ENCODE measurements at places on chromosomes 3 and 15.

DNA sequence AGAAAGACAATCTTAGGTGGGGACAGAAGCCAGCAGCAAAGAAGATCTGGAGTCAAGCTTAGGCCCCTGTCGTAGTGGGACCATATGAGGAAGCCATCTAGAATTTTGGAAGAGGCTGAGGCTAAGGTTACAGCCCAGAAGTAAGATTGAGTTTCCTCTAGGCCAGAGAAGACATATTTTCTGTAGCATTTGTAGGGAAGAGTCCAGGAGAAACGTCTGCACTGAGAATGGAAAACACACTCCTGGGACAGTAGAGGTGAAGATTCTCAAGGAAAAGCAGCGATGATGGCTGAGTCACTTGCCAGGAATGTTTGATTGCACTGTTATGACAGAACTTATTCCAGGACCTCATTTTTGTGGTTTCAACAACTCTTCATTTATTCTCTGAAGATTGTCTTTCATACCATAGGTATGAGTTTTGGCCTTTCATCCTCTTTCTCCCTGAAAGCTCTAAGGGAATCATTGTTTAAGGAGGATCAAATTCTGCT, 107.2 kb downstream of the GTPBP8 start:
- DNase-seq: no peak

DNA sequence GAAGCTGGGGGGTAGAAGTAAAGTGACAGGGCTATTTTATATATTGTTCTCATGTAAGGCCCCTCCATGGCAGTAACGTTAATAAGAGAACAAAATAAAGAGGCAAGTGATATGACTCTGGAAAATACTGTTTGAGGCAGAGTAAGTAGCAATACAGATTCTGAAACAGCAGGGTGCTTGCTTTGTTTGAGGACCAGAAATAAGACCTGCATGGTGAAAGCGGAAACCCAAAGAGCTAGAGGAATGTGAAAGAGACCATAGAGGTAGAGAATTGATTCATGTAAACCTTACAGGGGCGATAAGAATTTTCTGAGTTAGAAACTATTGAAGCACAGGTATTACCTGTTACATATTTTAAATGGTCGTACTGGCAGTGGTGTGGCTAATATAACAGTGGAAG, 1517.1 kb downstream of the SI start:
- DNase-seq: no peak

GRCh38 chr3:69385123-69385722, 665 bp downstream of the FRMD4B start:
- DNase-seq: no peak

- DNase-seq: no peak
These were observed 78.0 kb downstream of the MBNL1 start for GRCh38 chr3:152346740-152347139.

- DNase-seq: no peak
These were observed 1041.4 kb downstream of the NTRK3 start for GRCh38 chr15:87215100-87215499.

DNA sequence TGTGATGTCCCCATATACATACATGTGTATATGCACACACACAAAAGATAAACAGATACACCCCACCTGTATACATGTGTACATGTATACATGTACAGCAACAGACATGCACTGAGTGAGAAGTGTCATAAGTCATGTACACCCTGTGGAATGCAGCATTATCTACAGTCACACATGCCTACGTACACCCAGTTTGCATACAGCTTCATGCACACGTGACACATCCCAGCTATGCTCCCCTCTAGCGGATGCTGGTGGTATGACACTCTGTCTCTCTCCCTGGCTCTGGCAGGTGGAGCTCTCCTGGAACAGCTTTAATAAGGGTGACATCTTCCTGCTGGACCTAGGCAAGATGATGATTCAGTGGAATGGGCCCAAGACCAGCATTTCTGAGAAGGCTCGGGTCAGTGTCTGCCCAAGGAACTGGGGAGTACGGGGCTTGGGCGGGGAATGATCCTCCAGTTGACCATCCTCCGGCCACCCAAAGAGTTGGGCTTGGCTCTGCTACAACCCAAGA, 6.3 kb downstream of the VILL start:
- peak; percentile 82 for DNase-seq

GRCh38 chr3:183386651-183387050, 41.8 kb downstream of the MCF2L2 start:
- no peak for DNase-seq

- peak; percentile 56 for DNase-seq
These were observed 99.6 kb downstream of the VPS8 start for GRCh38 chr3:184911570-184911969.

GRCh38 chr15:59185725-59186124, 20.9 kb upstream of the LDHAL6B start:
- DNase-seq: no peak

GRCh38 chr3:14275962-14276909, 97.6 kb downstream of the LSM3 start:
- DNase-seq: no peak

- no peak for DNase-seq
These were observed 109.0 kb downstream of the TLE3 start for GRCh38 chr15:69988541-69989225.

GRCh38 chr3:140719841-140720614, 42.2 kb downstream of the TRIM42 start:
- DNase-seq: no peak

- no peak for DNase-seq
These were observed 90.4 kb upstream of the PHLDB2 start for GRCh38 chr3:111768571-111769100.

- DNase-seq: peak; percentile 12
These were observed 1006.8 kb upstream of the SEMA6D start for GRCh38 chr15:46710401-46710960.

GRCh38 chr3:71086777-71087142, 496.8 kb downstream of the FOXP1 start:
- DNase-seq: no peak

- no peak for DNase-seq
These were observed 61.7 kb upstream of the PLXNA1 start for GRCh38 chr3:126921085-126921824.

GRCh38 chr3:194250098-194251002, 100.8 kb downstream of the CPN2 start:
- DNase-seq: no peak

DNA sequence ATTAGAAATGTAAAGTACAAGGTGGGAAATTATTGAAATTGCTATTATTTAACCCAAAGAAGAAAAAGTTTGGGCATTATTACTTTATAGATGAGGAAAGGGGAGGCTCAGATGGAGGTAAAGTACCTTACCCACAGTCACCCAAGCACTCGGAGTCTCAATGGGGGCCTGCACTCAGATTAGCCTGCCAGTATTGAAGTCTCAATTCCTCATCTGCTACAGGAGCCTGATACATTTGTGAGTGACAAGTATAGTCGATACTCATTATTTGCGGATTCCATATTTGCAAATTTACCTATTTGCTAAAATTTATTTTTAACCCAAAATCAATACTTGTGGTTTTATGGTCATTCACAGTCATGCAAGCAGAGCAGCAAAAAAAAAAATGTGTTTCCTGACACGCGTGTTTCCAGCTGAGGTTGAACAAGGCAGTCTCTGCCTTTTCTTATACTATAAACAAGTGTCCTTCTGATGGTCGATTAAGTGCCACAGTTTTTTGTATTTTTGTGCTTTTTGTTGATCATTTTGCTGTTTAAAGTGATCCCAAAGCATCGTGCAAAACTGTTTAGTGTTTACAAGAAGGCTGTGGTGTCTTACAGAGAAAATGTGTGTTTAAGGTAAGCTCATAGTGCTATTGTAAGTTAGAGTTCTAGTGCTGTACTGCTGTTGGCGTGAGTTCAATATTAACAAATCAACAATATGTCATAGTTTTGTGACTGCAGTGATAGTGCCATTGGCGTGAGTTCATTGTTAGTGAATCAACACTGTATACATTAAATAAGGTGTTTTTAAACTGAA, 48.0 kb downstream of the ARHGEF26 start:
- DNase-seq: no peak

DNA sequence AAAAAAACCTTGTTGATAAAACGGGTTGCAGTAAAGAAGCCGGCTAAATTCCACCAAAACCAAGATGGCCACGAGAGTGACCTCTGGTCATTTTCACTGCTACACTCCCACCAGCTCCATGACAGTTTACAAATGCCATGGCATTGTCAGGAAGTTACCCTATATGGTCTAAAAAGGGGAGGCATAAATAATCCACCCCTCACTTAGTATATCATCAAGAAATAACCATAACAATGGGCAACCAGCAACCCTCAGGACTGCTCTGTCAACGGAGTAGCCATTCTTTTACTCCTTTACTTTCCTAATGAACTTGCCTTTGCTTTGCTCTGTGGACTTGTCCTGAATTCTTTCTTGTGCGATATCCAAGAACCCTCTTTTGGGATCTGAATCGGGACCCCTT, 14.4 kb upstream of the CDC25A start:
- no peak for DNase-seq

- DNase-seq: no peak
These were observed 28.5 kb downstream of the ST3GAL6 start for GRCh38 chr3:98791341-98792325.

GRCh38 chr3:39220407-39221140, 28.2 kb upstream of the XIRP1 start:
- no peak for DNase-seq

- DNase-seq: no peak
These were observed 51.7 kb downstream of the SPATA12 start for GRCh38 chr3:57112206-57112605.

DNA sequence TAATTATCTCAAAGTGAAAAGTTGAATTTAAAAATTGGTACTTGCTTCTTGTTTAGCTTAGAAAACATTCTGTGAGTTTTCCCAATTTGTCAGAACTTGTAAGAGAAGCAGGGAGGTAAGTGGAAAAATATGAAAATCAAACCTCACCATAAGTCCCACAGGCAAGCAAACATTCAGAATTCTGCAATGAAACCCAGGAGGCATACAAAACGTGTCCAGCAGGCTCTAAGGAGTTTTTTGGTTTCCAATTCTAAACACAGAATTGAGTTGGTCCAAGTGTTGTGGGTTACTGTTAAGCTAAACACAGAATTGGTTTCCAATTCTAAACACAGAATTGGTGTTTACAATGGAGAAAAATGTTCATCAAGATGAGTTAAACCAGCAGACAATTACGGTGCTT, 27.1 kb upstream of the ACKR4 start:
- DNase-seq: no peak

- DNase-seq: no peak
These were observed 43.1 kb downstream of the FGF7 start for GRCh38 chr15:49466119-49466518.

- no peak for DNase-seq
These were observed 157.8 kb upstream of the SNTN start for GRCh38 chr3:63494646-63495045.

- no peak for DNase-seq
These were observed 441.4 kb downstream of the IGSF11 start for GRCh38 chr3:118593277-118593670.

DNA sequence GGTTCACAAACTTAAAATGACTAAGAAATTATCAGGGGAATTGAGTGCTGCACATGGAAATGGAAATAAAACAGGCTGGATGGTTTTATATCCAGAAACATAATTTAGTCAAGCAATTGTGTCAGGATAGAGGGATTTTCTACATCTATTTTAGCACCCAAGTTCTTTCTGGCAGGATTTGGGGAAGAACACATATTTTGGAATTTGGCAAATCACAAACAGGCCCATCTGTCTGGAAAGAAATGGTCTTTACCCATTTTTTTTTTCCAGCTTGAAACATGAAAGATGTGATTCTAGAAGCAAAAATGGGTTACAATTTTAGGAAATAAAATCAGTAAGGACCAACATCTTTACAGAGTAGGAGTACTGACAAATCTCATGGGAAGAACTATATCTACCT, 14.4 kb upstream of the UNC13C start:
- DNase-seq: no peak
